ENCODE measurements at places on chromosomes 2 and 18.

DNA sequence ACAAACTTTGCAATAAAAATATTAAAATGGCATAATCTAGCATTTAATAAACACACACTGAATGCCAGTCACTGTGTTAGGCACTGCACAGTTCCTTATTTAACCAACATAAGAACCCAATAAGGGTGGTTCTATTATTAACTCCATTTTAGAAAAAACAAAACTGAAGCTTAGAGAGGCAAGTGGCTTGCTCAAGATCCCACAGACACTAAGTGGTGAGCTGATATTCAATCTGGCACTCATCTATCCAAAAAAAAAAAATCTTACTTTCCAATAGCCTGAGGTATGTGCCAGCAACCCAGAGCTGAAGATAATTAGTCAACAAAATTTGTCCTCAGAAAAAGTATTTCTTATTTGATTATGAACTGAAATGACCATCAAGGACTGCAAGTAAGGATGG lies 799 bp downstream of the CYTIP start:
- no peak for DNase-seq

DNA sequence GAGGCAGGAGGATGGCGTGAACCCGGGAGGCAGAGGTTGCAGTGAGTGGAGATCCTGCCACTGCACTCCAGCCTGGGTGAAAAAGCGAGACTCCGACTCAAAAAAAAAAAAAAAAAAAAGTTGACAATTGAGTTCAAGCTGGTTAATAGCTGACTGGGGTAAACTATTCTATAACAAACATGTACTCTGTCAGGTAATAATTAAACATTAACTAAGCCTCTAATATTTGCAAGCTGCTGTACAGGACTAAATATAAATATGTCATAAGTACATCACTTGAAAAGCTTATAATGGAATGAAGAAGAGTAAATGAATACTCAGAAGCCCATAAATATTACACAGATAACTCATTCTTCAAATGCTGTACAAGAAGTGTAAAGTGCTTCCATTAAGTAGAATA lies 190.4 kb upstream of the CRIM1 start:
- no peak for DNase-seq

DNA sequence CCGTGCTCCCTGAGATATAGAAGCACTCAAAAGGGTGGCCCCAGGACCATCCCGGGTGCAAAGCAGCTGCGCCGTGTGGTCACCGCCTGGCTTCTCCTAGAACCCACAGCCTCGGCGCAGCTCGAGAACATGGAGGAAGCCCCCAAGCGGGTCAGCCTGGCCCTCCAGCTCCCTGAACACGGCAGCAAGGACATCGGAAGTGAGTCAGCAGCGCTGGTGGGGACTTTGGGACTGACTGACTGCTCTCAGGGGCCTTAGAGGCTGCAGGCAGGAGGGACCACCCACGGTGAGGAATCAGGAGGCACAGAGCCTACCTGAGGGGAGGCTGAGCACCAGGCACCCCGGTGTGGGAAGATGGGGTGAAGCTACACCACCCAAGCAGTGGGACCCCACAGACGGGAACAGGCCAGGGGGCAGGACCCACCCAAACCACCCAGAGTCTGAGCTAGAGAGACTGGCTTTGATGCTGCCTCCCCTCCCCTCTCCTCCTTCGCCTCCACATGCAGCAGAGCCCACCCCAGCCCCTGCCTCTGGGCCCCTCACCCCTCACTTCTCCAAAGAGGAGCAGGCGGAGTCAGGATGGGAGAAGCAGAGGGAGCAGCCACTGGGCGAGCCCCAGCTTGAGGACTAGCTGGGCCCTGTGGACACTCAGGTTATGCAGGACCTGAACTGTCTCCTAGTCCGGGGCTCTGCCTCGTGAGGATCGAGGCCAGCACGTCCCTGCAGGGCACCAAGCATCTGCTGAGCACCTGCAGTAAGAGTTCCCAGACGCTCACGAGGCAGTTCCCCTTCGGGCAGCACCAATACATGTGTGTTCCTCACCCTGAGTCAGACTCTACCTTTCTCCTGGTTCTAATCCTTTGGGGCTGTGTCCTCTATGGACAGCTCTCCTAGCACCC lies 28.7 kb downstream of the MTERF4 start:
- DNase-seq, result no peak

DNA sequence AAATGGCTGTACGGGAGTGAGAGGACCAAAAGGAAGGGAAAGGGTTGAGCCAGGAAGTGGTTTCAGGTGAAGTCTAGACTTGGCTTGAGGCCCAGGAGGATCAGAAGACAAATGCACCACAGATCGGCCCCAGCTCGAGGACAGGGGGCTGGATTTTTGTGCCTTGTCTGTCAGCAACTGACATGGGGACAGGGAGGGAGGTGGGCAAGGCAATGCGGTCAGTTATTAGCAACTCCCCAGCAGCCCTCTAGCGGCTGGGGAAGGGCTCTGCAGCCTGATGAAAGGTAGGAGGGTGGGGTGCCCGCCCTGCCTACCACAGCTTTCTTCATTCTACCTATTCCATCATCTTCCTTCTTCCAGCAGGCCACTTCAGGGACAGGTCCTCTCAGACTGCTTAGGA lies 50.0 kb downstream of the CPO start:
- no peak for DNase-seq

GRCh38 chr18:36314754-36315153 lies 17.2 kb downstream of the FHOD3 start:
- DNase-seq, result no peak

GRCh38 chr2:173239644-173240043 lies 115.0 kb upstream of the CDCA7 start:
- DNase-seq, result no peak

DNA sequence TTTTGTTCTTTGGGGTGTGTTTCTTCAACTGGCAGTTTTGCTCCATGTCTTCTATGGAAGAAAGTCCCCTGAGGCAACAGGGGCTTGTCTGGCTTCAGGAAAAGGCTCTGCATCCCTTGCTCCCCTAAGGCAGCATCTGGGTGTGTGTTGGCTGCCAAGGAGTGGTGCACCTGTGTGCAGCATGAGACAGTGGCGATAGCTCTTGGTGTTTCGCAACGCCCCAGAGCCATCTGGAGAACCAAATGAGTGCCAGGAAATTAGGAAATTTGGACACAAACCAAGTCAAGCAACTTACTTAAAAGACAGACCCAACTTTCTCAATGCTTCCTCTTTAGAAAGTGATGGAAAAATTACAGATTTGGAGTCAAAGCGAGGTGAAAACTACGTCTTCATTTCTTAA lies 1044.4 kb upstream of the CNTNAP5 start:
- DNase-seq, result no peak

Measured in stimulated activated CD4-positive, alpha-beta T cell treated with anti-CD3 and anti-CD28 coated beads, Interleukin-1b, Interleukin-23, amount 100 ng/mL, for 24 hours (primary cell).